ENCODE measurements at places on chromosomes 1 and 21.

- peak; percentile 1 for DNase-seq
These were observed 548 bp downstream of the B3GALT5 start for GRCh38 chr21:39613041-39613934.

DNA sequence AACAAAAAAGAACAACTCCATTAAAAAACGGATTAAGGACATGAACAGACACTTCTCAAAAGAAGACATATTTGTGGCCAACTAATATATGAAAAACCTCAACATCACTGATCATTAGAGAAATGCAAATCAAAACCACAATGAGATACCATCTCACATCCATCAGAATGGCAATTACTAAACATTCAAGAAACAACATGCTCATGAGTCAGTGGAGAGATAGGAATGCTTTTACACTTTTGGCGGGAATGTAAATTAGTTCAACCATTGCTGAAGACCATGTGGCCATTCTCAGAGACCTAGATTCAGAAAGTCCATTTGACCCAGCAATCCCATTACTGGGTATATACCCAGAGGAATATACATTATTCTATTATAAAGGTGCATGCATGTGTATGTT, 1442.6 kb upstream of the B3GALT2 start:
- DNase-seq: peak; percentile 2

DNA sequence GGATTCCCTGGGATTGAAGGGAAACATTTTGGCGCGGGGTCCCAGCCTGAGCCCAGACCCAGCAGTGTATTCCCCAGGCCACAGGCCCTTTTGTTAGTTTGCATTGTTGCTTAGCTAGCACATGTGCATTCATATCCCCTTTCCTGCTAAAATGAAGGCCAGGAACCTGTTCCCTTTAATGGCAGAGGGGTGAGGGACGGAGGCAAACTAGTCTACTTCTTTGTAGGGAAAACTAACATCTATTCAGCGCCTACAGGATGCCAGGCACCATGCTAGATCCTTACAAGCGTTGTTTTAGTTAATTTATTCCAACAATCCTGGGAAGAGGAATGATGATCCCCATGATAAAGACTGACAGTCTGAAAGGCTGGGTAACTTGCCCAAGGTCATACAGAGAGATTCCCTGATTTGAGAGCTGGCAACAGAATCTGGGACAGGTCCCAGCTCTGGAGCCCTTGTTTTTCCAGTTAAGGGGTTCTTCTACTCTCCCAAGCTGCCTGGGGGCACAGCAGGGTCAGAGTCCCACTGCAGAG, 595 bp upstream of the E2F2 start:
- DNase-seq: no peak

GRCh38 chr1:31501505-31501904, 74.8 kb upstream of the TINAGL1 start:
- no peak for DNase-seq

DNA sequence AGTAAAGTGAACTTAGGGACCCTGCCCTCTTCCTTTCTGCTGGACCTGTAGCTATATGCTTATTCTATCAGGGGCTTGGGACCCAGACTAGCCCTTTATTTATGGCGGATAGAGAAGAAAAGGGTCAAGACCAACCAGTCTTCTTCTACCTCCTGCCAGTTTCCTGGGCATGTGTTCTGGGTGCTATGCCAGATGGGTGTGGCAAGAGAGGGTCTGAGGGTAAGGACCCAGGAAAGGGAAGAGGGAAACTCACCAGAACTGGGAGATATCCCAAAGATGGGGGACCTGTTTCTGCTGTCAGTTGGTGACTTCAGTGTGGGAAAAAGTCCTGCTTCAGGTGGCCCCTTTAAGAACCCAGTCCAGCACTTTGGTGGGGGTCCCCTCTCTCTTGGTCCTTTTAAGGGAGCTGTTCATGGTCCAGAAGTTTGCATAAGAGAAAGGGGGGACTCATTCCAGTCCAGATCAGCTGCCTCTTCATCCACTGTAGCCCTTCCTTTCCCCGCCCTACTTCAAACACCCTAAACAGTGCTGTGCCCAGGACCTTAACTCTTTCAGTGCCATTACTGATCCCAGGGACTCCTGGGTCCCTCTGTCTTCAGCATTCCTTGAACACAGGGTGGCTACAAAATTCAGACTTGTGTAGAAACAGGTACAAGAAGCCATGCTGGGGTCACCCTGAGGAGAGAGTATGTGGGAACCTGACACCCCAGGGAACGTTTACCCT, 18.4 kb downstream of the SSR2 start:
- DNase-seq: no peak

Measured in fibroblast of skin of back (primary cell).